ENCODE measurements at places on chromosomes 7 and 10. TPM values are rescaled to one million over a fixed set of nuclear protein-coding genes. Genes with fewer than 3 reads are reported as not detected.
A peak's percentile ranks its signal among the peaks of the same experiment; 100 is the strongest.

Gene SUN3
- not detected for total RNA-seq

Gene RARRES2
- total RNA-seq: 26.3 TPM

Gene GOLGA7B
- 0.36 TPM for total RNA-seq

Gene PLEKHS1
- total RNA-seq: not detected

Gene SPDYE2B
- total RNA-seq: not detected

Gene CRYGN
- 0.32 TPM for total RNA-seq

Gene TUBAL3
- total RNA-seq: not detected

Gene ZSCAN21
- total RNA-seq: 20.3 TPM

Gene FAM131B
- total RNA-seq: 15.0 TPM

Gene ZNF804B
- total RNA-seq: not detected

Gene TAS2R4
- total RNA-seq: 1.1 TPM

Gene LRRC72
- total RNA-seq: not detected

- no peak overlapping the region for H3K4me3 ChIP-seq
- DNase-seq: no peak
- no peaks in the 10 kb centered on the region for H3K36me3 ChIP-seq
- H3K27ac ChIP-seq: no peak overlapping the region
Observed at GRCh38 chr10:7471720-7472367, 61.0 kb upstream of the SFMBT2 start.

- DNase-seq: no peak
- H3K4me3 ChIP-seq: peak overlapping the region; percentile 88
- H3K4me1 ChIP-seq: peaks cover 75% of the 10 kb centered on the region
Observed at GRCh38 chr7:25850735-25851134, 301.3 kb upstream of the NFE2L3 start.

DNA sequence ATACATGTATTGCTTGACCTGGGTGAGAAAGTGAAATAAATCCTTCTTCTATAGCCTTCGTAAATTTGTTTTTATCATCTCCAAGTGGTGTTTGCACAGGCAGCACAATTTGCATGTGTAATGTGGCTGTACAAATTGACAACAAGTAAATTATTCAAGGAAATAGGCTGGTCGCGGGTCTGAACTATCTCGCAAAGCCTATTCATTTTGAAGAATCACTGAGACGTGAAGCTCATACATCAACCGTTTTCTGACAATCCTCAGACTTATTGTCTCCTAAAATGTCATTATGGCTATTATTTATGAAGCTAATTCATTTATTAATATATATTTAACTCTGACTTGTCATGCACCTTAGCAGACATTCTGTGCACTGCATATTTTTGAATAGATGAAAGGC is 16.2 kb upstream of the FAM204A start:
- no peak overlapping the region for H3K4me3 ChIP-seq
- H3K36me3 ChIP-seq: no peaks in the 10 kb centered on the region
- H3K4me1 ChIP-seq: peaks cover 4% of the 10 kb centered on the region
- peaks cover 11% of the 10 kb centered on the region for H3K27me3 ChIP-seq
- DNase-seq: no peak
- no peak overlapping the region for H3K27ac ChIP-seq

GRCh38 chr7:133957845-133958244 is 169.3 kb upstream of the LRGUK start:
- no peak overlapping the region for H3K4me3 ChIP-seq
- no peaks in the 10 kb centered on the region for H3K27me3 ChIP-seq
- no peak overlapping the region for H3K27ac ChIP-seq
- peaks cover 3% of the 10 kb centered on the region for H3K36me3 ChIP-seq
- H3K4me1 ChIP-seq: peaks cover 7% of the 10 kb centered on the region

DNA sequence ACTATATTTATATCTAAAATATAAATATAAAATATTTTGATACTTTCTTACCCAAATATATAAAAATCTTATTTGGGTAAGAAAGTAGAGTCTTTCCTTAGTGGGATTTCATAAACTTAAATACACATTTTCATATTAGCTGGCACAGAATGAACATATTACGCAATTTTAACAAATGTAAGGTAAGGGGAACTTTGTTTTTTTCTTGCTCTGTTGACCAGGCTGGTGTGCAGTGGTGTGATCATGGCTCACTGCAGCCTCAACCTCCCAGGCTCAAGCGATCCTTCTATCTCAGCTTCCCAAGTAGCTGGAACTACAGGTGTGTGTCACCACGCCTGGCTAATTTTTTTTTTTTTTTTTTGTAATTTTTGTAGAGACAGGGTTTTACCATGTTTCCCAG is 18.3 kb downstream of the CYP26A1 start:
- no peak overlapping the region for H3K4me3 ChIP-seq
- H3K4me1 ChIP-seq: no peaks in the 10 kb centered on the region
- H3K27me3 ChIP-seq: peaks cover 3% of the 10 kb centered on the region
- no peaks in the 10 kb centered on the region for H3K36me3 ChIP-seq

- no peaks in the 10 kb centered on the region for H3K27me3 ChIP-seq
- no peak for DNase-seq
- H3K36me3 ChIP-seq: no peaks in the 10 kb centered on the region
- H3K27ac ChIP-seq: no peak overlapping the region
Observed at GRCh38 chr7:84477786-84478478, 283.3 kb upstream of the SEMA3A start.

DNA sequence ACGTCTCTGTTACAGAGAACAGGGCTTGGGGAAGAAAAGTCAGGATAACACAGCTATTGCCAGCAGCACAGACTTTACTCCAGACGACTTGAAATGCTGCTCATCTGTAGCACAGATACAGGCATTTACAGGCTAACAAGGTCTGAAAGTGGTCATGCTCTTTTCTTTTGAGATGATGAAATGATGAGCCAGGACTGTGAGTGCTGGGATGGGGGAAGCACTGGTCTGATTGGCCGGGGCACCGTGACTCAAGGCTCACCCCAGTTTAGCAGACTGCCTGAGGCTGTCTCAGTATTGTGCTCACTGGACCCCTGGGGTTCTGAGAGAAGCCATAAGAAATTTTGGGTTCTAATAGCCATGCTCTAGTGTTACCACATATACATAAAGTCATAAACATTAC is 12.4 kb downstream of the SMKR1 start:
- no peaks in the 10 kb centered on the region for H3K36me3 ChIP-seq
- no peak overlapping the region for H3K27ac ChIP-seq
- no peaks in the 10 kb centered on the region for H3K4me1 ChIP-seq
- no peak for DNase-seq

- H3K27me3 ChIP-seq: no peaks in the 10 kb centered on the region
- H3K4me1 ChIP-seq: peaks cover 48% of the 10 kb centered on the region
- peaks cover 7% of the 10 kb centered on the region for H3K36me3 ChIP-seq
- DNase-seq: no peak
- peak overlapping the region; percentile 48 for H3K4me3 ChIP-seq
Observed at GRCh38 chr7:71612911-71613310, 481.0 kb downstream of the GALNT17 start.

DNA sequence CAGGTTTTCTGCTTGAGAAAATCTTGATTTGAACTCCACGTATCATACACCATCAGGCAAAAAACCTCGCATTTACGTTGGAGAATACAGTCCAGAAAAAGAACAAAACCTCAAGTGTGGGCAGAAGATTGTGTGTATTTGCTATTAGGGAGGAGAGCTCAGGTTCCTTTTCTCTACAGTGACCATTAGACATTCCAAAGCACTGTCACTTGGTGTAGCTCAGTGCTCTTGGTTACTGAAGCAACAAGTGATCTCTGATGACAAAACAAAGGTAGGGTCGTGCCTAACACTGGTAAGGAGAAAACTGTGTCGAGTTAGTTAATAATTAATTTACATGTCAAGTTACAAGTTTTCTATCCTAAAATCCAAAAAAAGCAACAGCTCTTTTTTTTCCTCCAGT is 72.6 kb downstream of the C1GALT1 start:
- no peak for DNase-seq
- H3K36me3 ChIP-seq: peaks cover 3% of the 10 kb centered on the region
- H3K27me3 ChIP-seq: no peaks in the 10 kb centered on the region
- no peak overlapping the region for H3K27ac ChIP-seq

GRCh38 chr10:133009218-133009950 is 67.0 kb upstream of the CFAP46 start:
- no peaks in the 10 kb centered on the region for H3K27me3 ChIP-seq
- no peak for DNase-seq
- peaks cover 7% of the 10 kb centered on the region for H3K4me1 ChIP-seq
- no peaks in the 10 kb centered on the region for H3K36me3 ChIP-seq

- no peak for DNase-seq
- H3K4me3 ChIP-seq: peak overlapping the region; percentile 81
- H3K4me1 ChIP-seq: peaks cover 34% of the 10 kb centered on the region
- peaks cover 18% of the 10 kb centered on the region for H3K36me3 ChIP-seq
Observed at GRCh38 chr7:43869867-43870240, 537 bp upstream of the MRPS24 start.

DNA sequence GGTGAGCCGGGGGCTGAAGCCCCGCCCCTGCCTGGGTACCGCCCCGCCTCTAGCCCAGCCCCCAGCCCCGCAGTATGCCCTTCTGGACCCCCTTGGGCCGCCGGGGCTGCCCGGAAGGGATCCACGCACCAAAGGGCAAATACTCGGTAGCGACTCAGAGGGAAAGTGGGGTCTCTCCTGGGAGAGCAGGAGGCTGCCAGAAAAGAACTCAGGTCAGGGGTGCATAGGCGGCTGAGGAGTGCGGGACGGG is 796 bp downstream of the FBXL15 start:
- no peak overlapping the region for H3K27ac ChIP-seq
- H3K4me3 ChIP-seq: peak overlapping the region; percentile 94
- no peak for DNase-seq
- peaks cover 11% of the 10 kb centered on the region for H3K27me3 ChIP-seq
- H3K36me3 ChIP-seq: peaks cover 2% of the 10 kb centered on the region

- H3K27ac ChIP-seq: no peak overlapping the region
- no peak overlapping the region for H3K4me3 ChIP-seq
- no peaks in the 10 kb centered on the region for H3K36me3 ChIP-seq
- H3K27me3 ChIP-seq: peaks cover 25% of the 10 kb centered on the region
Observed at GRCh38 chr10:47176903-47177868, 122.8 kb upstream of the GDF10 start.

GRCh38 chr7:145698526-145699262 is 417.9 kb upstream of the CNTNAP2 start:
- peaks cover 4% of the 10 kb centered on the region for H3K4me1 ChIP-seq
- H3K4me3 ChIP-seq: no peak overlapping the region
- H3K27ac ChIP-seq: no peak overlapping the region
- DNase-seq: no peak

GRCh38 chr7:28729281-28729680 is 228.8 kb downstream of the TRIL start:
- no peak for DNase-seq
- no peaks in the 10 kb centered on the region for H3K27me3 ChIP-seq
- no peaks in the 10 kb centered on the region for H3K36me3 ChIP-seq

DNA sequence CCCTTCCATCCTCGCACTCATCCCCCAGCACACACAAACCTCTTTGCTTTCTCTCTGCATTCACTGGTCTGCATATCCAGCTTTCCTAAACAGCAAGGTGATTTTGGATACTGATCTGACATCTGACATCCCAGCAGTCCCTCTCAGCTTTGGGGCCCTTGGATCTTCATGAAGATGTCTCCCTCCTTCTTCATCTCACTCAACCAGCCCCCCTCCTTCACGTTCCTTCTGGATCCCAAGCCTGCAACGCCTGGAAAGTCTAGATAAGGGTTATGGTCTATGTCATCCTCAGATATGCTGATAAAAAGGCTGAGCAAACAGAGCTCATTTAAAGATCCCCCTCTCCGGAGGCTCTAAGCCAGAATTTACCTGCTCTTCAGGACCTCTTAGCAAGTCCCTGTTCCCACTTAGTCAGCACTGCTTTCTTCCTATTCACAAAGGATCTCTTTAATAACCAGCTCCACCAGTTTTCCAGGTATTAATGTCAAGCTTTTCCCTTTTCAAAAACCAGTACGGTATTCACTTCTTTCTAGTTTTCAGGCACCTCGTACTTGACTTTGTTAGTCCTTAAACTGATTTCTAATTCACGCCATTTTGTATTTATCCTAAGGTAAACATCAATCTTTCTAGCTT is 38.9 kb downstream of the CREB3L2 start:
- peaks cover 10% of the 10 kb centered on the region for H3K36me3 ChIP-seq
- H3K27ac ChIP-seq: no peak overlapping the region
- no peak for DNase-seq
- no peak overlapping the region for H3K4me3 ChIP-seq
- H3K27me3 ChIP-seq: no peaks in the 10 kb centered on the region

DNA sequence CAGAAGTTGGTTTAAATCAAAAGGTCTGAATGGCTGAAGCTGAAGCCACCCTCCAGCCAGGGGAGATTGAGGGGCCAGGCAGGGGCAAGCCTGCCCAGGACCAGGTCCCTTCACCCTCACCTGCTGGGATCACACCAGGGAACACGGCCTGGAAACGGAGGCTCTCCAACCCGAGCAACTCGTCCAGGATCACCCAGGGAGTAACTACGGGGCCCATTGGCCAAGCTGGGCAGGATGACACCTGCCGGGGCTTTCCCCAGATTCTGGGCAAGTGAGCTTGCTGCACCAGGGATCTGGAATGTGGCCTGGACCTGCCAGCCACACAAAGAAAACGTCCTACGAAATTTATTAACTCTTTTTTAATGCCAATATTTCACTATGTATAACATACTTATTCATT is 30.4 kb upstream of the PPP2R2D start:
- H3K4me3 ChIP-seq: no peak overlapping the region
- H3K36me3 ChIP-seq: no peaks in the 10 kb centered on the region
- peaks cover 5% of the 10 kb centered on the region for H3K4me1 ChIP-seq
- no peaks in the 10 kb centered on the region for H3K27me3 ChIP-seq
- DNase-seq: no peak

DNA sequence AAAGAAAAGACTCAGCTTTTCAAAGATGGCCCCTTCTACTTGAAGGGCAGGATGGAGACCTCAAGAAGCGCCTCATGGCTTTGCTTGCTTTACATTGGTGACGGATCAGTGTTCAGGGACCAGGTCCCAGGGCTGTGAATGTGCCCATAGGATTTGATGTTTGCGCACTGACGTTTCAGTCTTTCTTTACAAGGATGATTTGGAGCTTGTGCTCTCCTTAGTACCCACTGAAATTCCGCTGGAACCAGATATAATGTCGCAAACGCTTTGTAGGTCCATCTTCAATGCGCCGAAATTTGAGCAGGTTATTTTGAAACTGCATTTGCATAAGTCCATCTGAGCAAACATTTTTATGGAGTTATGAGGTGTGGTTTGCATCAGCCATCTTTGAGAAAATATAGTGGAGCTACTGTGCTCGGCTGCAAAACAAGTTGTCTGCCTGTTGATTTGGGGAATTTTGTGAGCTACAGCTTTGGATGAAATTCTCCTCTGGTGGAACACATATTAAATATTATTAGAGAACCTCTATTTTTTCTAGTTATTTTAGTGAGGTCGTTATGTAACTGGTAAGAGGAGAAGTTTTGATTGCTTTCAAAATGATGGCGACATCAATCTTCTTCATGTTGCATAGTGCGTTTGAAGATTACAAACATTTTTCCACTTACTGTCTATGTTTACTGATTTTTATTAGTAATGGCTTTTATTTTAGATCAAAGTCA is 2.4 kb downstream of the RBM20 start:
- H3K27me3 ChIP-seq: peaks cover 82% of the 10 kb centered on the region
- no peak overlapping the region for H3K27ac ChIP-seq
- H3K36me3 ChIP-seq: no peaks in the 10 kb centered on the region
- peaks cover 26% of the 10 kb centered on the region for H3K4me1 ChIP-seq
- DNase-seq: no peak

GRCh38 chr7:116715077-116715476 is 43.1 kb downstream of the MET start:
- H3K4me1 ChIP-seq: no peaks in the 10 kb centered on the region
- no peak overlapping the region for H3K4me3 ChIP-seq
- H3K27ac ChIP-seq: no peak overlapping the region
- H3K36me3 ChIP-seq: no peaks in the 10 kb centered on the region
- H3K27me3 ChIP-seq: no peaks in the 10 kb centered on the region
- DNase-seq: no peak
